ENCODE measurements at places on chromosomes 16 and 17.

DNA sequence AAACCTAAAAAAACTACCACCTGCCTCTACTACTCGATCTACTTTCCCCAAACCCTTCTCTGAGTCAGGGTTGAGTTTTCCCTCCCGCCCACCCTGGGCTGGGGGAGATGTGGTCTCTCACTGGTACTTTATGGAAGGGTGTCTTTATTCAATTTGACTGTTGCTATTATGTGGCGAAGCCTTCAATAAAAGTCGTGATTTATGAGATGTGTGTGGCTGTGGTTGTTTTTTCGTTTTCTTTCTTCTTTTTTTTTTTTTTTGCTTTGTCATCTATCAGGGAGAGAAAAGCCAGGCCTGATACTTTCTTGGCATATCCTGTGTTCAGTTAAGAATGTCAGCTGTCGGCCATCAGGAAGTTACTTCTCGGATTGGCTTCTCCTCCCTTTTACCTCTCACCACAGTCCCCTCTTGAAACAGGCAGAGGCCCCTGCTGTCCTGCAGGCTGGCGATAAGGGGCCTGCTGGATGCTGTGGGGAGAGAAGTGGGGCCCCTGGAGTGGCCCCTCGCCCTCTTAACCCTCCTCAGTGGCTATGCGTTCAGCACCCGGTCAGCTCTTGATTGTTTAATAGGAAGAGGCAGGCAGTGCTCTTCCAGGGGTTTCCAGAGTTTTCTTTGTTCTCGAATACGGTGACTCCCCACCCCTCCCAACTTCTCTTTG, 123.0 kb downstream of the MSI2 start:
- no peak for DNase-seq

GRCh38 chr17:4678448-4679026, 25.4 kb downstream of the PELP1 start:
- no peak for DNase-seq

DNA sequence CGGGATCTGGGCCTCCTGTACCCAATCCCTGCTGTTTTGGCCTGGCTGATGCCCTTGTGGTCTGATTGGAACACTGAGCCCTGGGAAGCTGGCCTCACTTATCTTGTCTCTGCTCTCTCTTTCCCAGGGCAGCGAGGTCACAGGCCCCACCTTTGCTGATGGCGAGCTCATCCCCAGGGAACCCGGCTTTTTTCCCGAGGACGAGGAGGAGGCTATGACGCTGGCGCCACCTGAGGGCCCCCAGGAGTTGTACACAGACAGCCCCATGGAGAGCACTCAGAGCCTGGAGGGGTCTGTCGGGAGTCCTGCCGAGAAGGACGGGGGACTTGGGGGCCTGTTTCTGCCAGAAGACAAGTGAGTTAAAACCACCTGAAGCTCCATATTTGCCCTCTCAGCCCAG, 126.0 kb downstream of the RAB11FIP4 start:
- no peak for DNase-seq

DNA sequence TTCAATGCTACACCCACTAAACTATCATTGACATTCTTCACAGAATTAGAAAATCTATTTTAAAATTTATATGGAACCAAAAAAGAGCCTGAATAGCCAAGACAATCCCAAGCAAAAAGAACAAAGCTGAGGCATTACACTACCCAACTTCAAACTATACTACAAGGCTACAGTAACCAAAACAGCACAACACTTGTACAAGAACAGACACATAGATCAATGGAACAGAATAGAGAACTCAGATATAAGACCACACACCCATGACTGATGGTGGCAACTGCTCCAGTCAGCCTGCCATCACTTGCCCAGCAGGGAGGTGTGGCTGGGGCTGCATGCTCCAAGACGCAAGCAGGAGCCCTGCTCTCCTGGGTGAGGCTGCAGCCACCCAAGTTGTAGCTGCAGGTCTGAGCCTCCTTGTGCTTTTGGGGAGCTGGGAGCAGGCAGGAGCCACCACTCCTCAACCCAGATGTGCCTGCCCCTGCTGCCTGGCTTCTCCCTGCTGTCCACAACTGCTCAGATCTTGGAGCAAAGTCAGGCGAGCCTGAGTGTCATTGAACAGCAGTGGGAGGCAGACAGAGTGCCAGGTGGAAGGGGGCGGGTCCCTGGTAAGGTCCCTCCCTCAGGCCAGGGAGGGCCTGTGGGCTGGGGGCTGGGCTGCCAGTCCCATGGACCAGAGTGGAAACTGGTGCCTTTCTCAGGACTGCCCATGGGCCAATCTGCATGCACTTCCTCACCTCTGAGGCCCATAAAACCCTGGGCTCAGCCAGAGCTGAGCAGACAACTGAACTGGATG, 24.7 kb downstream of the SSH2 start:
- DNase-seq = no peak

DNA sequence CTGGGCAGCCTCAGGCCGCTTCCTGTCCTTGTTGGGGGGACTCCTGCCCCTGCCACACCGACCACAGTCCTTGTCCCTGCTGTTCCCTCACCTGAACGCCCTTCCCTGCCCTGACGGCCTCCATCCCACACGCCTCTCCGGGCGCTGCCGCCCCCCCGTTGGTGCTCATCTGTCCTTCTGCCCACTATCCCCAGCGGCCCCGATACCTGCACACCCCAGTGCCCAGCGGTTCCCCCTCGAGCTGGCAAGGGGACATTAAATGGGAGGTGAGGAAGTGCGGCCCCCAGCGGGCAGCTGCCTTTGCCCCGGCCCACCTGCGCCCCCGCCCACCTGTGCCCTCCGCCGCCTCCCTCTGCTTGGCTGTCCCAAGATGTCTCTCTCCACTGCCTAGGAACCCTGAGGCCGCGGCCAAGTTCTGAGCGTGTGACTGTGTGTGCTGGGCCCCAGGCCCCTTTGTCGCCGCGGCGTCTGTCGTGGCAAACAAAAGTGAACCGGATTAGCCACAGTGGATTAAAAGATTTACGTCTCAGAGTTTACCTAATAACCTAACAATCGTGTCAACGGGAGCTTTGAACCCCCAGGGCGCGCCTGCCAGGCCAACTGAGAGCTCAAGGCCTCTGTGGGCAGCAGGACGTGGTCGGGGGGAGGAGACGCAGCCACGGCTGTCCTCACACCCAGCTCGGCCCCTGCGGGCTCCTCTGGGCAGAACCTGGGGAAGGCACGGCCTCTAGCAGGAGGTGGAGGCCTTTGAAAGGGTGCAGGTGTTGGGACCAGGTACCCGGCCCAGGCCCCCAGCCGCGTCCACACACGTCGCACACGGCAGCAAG, 7.6 kb upstream of the AXIN1 start:
- no peak for DNase-seq

- no peak for DNase-seq
Measured at GRCh38 chr17:74016461-74016860, 187.0 kb upstream of the RPL38 start.

DNA sequence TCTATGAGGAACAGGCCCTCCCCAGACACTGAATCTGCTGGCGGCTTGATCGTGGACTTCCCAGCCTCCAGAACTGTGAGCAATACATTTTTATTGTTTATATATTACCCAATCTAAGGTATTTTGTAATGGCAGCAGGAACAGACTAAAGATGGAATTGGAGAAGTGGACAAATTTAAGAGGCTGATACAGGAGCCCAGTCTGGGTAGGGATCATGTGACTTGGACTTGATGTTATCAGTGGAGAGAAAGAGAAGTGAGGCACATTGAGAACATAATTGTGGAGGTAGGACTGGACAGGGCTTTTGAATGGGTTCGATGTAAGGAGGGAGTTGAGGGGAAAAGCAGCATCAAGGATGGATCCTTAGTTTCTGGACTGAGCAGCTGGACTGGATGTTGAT, 93.8 kb downstream of the USP31 start:
- no peak for DNase-seq
